Stimulated activated CD8-positive, alpha-beta memory T cell treated with anti-CD3 and anti-CD28 coated beads, Interleukin-7, amount 100 ng/mL, for 1 hour (primary cell): ENCODE measurements at places on chromosomes 11 and 22.

DNA sequence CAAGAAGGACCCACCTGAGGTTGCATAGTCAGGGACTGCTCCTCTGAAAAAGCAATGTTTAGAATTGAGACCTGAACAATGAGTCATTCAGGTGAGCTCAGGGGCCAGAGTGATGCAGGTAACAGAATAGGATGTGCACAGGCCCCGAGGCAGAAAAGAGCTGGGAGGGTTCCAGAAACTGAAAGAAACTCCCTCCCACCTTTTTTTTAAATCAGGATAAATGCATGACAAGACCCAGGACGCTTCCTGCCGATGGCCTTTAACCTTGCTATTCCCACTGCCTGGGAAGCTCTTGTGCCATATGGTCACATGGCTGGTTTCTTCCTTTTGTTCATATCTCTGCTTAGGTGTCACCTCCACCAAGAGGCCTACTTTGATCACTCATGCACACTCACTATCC, 214.2 kb upstream of the ZBED5 start:
- DNase-seq = no peak

GRCh38 chr22:38796262-38796957, 2.5 kb upstream of the DNAL4 start:
- no peak for DNase-seq

- no peak for DNase-seq
Measured at GRCh38 chr11:12724301-12725054, 50.3 kb downstream of the TEAD1 start.

DNA sequence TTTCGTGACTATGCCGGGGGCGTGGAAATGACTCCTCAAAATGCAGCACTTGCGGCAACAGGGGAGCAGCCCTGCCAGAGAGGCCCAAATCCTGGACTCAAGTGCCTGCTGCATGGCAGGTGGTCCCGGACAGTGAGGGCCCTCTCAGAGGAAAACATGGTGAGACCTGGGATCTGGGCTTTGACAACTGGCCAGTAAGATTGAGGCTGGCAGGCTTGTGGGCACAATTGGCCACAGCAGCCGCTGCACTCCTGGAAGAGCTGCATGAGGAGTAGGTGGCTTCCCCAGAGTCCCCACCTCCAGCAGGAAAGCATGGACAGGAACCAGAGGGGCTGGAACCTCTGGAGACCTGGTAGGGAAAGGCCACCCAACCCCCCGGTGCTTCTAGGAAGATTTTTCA, 13.4 kb downstream of the LINC01488 start:
- no peak for DNase-seq

DNA sequence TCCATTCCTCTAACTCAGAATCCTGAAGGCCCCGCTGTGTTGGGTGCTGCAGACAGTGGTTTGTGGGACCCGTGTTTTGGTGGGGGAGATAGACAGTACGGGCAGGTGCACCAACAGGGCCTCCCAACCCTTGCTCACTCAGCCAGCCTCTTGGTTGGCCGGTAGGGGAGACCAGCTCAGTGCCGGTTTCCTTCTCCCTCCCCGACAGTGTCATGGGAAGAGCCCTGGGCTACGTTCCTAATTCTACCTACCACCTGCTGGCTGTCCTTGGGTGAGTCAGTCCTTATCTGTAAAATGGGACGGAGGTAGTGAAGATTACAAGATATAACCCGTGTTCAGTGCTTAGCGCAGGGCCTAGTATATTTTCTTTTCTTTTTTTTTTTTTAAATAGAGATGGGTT, 5.9 kb downstream of the TMEM134 start:
- DNase-seq = no peak

GRCh38 chr11:117564321-117564720, 232.7 kb downstream of the DSCAML1 start:
- DNase-seq = no peak

GRCh38 chr11:8967184-8967583, 2.9 kb upstream of the TMEM9B start:
- no peak for DNase-seq

DNA sequence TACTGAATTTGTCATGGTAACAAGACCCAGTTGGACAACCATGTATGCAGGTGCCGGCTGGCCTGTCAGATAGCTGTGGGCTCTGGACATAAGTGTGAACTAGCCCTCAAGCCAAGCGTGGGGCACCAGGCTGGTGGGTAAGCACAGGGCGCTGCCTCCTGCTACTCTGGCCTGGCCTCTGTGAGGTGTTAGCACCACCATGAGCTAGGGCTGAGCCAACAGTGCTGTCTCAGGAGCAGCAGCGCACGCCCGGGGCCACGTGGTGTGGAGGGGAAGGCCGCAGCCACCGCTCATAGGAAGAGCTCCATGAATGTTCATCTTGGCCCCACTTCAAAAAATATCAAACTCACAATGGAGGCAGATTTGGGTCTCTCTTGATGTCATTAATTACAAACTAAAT, 35.3 kb upstream of the GNB1L start:
- DNase-seq = no peak

DNA sequence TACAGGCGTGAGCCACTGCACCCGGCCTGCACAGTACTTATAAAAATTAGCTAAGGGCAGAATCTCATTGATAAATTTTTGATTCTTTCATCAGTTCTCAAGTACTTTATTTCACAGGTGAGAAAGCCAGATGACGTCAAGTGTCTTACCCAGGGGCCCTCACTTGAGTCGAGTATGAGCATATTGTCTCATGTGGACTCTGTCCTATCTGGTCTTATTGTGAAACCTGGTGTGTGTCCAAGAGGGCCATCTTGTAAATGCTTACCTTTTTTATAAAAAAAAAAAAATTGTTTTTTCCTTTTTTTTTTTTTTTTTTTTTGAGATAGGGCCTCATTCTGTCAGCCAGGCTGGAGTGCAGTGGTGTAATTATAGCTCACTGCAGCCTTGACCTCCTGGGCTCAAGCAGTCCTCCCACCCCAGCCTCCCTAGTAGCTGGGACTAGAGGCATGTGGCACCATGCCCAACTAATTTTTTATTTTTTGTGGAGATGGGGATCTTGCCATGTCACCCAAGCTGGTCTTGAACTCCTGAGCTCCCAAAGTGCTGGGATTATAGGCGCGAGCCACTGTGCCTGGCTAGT, 6.0 kb downstream of the ACO2 start:
- DNase-seq = no peak

- no peak for DNase-seq
Measured at GRCh38 chr11:100403816-100404215, 283.3 kb upstream of the ARHGAP42 start.

DNA sequence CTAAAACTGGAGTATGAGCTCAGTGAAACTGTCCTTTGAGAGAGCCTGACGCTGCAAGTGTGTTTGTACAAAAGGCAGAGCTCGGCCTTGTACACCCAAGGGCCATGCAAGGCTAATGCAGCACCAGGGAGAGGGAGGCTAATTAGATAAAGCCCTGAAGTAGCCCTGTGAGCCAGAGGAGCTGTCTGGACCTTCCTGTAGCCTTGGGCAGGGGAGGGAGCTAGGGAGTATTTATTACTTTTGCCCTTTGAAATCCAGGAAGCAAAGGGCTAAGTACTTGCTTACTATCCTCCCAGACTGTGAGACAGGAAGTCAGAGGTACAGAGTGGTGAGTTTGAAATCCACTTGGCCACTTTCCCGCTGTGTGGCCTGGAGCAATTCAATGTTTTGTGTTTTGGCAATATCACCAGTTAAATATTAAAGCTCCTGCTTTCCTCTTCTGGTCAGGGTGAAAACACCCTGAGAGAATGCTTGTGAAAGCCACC, 10.2 kb upstream of the LDHA start:
- DNase-seq = no peak

GRCh38 chr11:78210000-78210608, 21.4 kb downstream of the USP35 start:
- DNase-seq = no peak

DNA sequence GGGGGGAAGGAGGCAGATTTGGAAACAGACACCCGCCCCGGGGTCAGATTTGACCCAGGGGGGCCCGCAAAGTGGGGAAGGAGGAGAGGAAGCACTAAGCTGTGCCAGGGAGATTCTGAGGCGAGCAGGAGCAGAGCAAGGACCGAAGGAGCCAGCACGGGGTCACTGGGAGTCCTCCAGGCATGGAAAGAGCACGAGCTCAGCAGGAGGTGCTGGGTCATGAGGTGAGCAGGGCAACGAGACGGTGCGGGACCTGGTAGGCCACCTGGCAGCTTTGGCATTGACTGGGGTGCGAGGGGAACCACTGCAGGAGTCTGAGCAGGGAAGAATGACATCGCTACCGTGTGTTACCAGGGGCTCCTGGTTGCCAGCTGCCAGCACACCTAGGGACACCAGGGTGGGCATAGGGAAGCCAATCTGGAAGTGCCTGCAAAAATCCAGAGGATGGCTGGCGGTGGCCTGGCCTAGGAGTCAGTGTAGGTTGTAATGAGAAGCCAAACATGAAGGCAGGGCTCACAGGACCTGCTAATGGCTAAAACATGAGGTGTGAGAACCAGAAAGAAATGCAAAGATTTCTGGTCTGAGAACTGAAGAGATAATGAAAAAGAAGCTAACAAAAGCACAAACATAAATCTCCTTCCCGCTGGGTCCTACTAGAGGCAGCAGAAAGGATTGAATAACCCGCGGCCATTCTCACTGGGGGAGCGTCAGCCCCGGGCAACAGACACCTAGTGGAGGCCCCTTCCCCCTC, 63.5 kb downstream of the MICAL3 start:
- DNase-seq = no peak

DNA sequence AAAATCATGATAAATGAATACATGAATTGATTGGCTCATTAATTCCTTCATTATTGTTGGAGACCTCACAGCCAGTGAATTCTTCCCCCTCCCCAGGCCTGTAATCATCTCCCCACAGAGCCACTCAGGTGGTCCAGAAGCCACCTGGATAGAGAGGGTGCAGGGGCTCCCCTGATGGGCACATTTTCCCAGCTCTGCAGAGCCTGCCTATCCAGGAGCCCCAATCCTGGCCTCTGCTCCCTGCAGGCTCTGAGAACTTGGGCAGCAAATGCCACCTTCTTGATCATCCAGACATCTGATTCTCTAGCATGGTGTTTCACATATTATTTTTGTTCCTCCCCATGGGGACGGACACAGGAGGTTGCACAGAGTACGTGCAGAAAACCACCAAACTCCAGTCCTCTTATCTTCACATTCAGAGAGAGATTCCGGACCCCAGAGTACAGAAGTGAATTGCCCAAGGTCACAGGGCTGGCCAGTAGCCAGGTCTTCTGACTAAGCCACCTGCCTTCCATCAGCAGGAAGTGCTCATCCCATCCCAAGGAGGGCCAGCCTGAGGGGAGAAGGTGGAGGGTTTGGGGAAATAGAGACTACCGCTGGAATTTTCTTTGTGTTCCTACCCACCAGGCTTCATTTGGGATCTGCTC, 348.0 kb downstream of the BUD13 start:
- DNase-seq = no peak

DNA sequence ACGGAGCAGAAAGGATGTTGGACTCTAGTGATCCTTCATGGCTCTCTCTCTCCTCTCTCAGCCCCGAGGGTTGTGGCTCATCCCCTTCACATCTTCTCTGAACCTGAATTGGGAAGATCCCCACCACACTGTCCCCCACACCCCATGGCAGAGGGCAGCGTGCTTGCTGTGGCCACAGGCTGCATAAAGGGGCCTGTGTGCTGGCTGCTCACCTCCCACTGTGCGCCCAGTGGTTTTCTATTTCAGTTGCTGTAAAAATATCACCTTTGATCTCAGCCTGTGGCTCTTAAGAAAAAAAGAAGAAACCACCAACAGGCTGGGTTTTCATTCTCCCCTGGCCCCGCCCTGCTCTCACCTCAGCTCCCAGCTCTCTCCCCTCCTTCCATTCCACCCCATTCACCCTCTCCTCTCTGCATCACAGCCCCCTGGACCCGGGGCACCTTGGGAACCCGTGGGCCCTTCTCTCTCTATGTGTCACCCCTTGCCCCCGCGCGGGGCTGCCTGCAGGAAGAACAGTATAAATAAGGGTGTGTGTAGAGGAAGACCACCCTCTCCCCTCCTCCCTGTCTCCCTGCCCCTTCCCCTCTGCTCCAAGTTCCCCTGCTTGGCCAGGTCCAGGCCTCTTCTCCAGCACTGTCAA, 25.8 kb upstream of the WNT11 start:
- no peak for DNase-seq

DNA sequence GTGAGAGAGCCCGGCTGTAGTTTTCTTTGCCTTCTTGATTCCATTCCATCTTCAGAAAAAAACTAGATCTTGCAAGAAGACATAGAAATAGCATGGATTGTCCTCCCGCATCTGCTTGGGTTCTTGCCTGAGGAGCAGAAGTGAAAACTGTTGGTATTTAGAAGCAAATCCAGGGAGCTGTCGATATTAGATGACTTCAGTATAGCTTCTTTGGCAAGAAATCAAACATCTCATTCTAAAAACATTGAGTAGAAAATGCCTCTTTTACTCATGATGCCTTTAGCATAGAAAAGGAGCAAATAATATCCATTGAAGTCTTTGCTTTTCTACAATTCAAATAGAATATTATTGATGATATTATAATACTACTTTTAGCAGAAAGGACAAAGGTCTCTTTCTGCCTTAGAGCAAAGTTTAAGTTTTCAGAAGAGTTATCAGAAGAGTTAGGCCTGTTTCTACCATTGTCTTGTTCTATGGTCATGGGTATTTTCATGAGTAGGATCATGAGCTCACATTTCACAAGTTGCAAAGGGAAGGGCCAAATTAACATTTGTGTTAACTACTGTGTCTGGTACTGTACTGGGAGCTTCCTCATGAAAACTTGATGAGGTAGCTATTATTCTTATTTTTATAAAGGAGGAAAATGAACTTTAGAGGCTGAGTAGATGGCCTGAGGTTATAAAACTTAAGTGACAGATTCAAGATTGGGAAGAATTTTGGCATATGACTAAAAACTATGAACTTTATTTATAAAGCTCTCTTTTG, 49.7 kb downstream of the EXT2 start:
- DNase-seq = no peak

DNA sequence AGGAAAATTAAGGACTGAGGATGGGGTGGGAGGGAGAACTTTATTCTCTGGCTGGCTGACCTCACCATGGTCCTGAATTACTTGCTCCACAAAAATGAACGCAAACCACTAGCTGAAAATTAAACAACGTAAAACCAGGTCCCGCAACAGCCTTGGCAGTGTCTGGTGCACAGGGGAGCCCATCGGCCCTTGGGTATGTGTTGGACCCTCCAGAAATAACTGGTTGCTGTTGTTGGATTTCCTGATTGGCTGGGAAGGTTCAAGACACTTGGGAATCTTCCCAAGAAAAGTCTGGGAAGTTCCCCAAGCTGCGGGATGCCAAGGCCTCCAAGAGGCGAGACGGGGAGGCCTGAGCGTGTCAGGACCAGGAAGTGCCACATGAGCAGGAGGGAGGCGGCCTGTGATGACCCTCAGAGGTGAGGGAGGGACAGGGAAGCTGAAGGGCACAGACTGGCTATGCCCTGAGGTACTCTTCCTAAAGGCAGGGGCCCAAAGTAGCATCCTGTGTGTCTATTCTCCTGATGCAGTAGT, 10.4 kb upstream of the RASL10A start:
- no peak for DNase-seq

DNA sequence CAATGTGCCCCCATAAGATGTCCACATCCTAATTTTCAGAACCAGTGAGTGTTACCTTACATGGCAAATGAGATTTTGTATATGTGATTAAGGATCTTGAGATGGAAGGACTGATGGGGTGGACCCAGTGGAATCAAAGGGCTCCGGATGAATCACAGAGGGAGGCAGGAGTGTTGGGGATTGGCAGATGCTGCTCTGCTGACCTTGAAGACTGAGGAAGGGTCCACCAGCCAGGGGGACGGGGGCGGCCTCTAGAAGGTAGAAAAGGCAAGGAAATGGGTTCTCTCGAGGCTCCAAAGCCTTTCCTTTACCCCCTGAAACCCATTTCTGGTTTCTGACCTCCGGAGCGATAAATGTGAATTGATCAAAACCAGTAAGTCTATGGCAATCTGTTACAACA, 18.8 kb downstream of the TMEM218 start:
- DNase-seq = no peak

GRCh38 chr22:35708453-35708852, 9.2 kb upstream of the APOL5 start:
- no peak for DNase-seq

- no peak for DNase-seq
Measured at GRCh38 chr11:30089921-30090320, 73.1 kb upstream of the KCNA4 start.
